ENCODE measurements at places on chromosomes 12 and 14.

- DNase-seq, result no peak
Observed at GRCh38 chr14:78509516-78509915, 339.3 kb downstream of the NRXN3 start.

DNA sequence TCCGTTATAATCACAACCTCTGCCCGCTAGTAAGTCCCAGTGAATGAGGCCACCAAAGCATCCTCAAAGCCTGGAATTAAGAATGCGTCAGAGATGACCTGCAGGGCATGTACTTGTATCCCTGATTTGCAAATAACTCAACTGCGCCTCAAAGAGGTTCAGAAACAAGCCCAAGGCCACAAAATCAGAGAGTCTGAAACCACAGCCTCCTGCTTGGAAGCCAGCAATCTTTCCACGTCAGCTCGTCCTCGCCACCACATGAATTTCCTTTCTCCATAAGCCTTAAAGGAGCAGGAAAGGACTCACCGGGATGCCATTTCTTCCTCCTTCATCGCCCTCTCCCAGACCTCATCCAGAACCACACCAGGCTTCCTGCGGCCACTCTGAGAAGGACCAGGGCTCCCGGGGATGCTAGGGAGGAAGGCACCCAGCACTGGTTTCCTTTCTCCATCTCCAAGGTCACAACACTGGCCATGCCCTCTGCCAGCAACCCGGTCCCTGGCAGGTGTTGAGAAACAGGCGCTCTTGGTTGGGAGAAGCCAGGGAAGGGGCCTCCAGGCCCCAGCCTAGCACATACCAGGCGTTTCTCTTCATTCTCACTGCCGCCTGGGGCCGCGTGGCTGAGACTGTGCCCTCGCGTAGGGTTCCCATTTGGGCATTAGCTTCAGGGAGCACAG lies 191.2 kb upstream of the DIO3 start:
- DNase-seq, result no peak

DNA sequence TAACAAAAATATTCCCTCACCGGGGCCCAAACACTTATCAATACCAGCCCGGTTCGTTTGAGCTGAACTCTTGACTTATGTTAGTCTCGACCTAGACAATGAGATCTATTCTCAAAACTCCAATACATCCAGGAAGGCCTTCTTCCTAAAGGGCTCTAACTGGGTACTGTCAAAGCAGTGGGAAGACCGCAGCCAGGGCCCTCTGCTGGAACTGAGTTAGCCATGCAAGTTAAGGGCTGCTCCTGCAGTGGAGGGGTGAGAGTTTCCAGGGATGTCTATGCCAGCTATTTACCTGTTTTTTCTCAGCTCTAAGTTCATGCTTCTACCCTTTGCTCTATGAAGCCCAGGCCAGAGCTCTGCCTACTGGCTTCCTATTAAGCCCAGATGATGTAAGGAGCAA lies 348.8 kb downstream of the GXYLT1 start:
- no peak for DNase-seq

DNA sequence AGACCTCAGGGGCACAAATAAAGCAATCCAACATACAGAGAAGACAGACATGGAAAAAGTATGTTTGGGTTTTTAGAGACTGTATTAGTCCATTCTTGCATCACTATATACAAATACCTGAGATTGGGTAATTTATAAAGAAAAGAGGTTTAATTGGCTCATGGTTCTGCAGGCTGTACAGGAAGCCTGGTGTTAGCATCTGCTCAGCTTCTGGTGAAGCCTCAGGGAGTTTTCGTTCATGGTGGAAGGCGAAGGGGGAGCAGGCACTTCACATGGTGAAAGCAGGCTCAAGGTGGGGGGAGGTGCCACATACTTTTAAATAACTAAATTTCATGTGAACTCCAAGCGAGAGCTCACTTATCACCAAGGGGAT lies 3.7 kb upstream of the PPP2R5C start:
- DNase-seq, result no peak

DNA sequence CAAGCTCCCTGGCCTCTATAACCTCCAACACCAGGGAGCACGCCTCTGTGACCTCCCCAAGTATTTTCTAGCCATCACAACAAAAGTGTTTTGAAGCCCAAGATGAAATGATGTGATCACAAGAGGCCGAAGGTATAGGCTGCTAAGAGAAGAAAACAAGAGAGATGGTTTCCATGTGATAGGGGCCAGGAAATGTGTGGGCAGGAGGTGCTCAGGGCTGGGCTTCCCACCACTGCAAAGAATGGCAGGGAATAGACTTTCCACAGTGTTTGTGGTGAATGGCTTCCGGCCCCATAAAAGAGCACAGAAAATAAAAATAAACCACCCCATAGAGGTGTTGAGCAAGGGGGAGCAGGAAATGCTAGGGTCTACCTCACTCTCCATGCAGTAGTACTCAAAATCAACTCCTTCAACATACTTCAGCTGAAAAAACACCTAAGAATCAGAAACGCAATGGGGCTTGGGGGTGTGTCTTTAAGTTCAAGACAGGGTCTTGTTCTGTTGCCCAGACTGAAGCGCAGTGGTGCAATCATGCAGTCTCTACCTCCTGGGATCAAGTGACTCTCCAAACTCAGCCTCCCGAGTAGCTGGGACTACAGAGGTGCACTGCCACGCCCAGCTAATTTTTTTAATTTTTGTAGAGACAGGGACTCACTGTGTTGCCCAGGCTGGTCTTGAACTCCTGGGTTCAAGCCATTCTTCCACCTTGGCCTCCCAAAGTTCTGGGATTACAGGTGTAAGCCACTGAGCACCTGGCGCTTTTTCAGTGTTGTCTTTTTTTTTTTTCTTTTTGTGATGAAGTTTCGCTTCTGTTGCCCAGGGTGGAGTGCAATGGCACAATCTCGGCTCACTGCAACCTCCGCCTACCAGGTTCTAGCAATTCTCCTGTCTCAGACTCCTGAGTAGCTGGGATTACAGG lies 27.1 kb downstream of the DAD1 start:
- DNase-seq, result no peak

DNA sequence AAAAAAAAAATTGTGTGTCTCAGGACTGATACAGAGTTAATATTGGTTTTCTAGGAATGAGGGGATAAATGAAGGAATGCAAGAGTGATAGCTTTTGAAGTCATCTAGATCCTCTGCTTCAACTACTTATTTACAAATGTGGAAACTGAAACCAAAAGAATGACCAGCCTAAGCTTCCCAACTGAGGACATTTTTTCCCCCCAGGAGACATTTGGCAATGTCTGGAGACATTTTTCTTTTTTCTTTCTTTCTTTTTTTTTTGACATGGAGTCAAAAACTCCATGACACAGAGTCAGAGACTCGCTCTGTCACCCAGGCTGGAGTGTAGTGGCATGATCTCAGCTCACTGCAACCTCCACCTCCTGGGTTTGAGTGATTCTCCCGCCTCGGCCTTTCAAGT lies 15.3 kb downstream of the DLK1 start:
- DNase-seq, result no peak

DNA sequence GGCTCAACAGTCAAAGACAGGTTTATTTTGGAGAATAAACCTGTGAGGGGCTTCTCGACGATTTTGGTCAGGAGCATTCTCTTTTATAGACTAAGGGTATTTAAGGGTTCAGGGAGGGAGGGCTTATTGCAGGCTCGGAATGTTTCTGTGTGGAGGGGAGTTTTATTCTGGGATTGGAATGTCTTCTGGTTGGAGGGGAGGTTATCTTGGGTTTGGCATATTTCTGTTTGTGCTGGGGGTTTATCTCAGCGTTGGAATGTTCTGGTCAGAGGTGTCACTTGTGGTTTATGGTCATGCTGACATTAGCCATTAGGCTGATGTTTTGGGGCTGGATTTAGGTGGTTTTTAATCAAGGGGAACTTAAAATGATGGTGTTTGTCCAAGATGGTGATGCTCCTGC lies 103.9 kb downstream of the SUDS3 start:
- no peak for DNase-seq

DNA sequence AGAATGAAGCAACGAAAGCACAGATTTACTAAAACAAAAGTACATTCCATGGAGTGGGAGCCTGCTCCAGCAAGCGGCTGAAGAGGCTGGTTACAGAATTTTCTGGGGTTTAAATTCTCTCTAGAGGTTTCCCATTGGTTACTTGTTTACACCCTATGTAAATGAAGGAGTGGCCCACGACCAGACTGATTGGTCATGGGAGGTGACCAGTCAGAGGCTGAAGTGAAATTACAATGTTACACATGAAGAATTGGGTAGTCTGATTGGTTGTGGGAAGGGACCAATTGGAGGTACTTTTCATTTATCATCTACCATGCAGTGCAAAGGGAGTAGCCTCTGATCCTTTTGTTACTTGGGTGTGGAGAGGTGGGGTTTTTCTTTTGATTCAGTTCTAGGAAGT lies 36.2 kb upstream of the APPL2 start:
- DNase-seq, result no peak

- no peak for DNase-seq
Observed at GRCh38 chr14:38870296-38870836, 232.7 kb downstream of the SEC23A start.

DNA sequence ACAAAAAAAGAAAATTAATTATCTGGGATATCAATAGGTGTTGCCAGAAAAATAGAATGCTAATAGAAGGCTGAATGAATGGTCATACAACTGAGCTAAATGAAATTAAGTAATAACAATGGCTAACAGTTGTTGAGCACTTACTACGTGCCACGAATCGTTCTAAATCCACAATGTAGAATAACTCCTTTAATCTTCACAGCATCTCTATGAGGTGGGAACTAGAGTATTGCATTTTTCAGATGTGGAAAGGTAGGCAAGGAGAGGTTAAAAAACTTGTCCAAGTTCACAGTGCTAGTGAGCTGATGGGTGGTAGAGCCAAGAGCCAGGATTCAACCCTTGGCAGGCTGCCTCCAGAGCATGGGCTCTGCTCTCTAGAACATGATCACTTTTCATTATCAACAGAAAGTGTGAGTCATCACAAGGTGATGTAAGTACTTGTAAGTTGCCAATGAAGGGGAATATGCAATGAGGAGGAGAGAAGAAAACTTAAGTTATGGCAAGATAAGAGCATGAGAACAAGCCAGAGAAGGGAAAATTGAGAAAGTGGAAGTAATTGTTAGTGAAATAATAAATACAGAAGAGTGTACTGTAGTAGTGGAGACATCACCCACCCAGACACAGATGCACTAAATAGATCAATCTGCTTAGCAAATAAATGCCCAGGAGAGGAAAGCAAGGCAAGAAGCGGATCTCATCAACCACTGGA lies 122.1 kb downstream of the PRKD1 start:
- DNase-seq, result peak; percentile 13

- no peak for DNase-seq
Observed at GRCh38 chr14:51431033-51431709, 191.1 kb downstream of the TMX1 start.

DNA sequence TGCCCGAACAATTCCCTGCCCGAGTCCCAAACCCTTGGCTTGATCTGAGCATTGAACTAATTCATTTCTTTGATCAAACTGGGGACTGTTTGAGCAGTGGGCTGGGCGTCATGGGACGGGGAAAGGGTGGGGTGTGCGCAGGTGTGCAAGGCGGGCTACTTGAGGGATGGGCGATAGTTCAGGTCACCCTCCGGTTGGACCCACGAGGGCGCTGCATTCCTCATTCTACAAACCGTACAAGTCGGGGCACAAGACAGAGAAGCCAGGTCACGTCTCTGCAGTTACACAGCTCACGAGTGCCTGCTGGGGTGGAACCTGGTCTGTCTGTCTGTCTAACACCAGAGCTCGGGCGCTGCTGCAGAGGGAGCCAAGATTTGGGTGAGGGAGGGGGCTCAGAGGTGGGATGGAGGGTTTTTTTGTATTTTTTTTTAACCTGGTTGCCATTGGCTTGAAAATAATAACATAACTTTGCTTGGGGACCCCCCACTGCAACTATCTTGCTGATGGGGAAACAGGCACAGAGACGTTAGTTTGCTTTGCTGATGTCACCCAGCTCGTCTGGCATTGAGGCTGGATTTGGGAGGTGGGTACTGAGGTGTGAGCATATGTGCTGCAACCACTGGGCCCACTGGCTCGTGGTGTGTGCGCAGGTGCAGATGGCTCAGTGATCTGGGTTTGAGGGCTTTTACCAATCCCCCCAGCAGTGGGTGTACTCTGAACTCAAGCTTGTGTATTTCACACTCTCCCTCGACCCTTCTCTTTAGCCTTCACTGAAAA lies 7.6 kb upstream of the RTL1 start:
- DNase-seq, result no peak

- DNase-seq, result no peak
Observed at GRCh38 chr14:68263563-68264259, 444.1 kb downstream of the RAD51B start.

DNA sequence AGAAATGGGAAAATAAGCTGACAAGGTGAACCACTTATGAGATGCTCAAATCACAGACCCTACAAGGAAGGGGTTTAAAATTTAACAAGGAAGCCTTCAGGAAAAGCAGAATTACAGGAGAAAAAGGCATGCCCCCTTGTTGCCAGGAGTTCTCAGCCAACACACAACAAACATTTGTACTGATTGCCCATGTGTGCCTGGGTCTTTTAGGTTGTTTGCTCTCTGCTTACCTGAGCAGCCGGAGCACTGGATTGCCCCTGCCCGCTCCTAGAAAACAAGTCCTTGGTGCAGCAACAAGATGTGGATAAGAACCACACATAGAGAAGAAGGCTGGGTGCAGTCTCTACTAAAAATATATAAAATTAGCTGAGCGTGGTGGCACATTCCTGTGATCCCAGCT lies 3.4 kb downstream of the DRAM1 start:
- no peak for DNase-seq

DNA sequence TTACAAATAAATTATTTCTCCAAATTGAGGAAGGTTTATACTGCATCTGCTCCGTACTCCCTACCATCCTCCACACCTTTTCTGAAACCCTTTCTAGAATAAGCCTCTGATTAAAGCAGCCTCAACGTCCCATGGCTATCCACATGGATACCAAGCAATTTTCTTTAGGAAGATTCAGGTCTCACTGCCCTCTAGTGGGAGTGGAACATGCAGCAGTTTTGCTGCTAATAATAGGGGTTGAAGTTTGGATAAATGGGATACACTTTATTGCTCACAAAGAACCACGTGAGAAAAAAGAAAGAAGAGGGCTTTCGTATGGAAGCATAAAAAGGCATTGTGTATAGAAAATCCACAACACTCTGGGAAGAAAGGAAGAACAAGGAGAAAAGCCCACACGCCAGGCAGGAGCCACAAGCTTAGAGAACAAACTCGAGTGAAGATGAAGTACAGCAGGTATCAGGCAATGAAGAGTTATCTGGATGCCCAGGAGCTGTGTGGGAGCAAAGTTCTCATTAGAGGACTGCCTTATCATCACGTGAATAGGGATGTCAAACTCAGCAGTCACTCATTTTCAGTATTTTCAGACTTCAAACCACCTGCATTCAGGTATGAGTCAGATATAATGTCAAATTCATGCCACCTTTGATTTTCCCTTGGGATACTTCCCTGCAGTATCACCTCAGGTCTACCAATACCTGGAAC lies 45.8 kb downstream of the CCER1 start:
- DNase-seq, result no peak
